Bronchus fibroblast of lung (primary cell): ENCODE measurements at places on chromosomes 1 and 21. TPM values are rescaled to one million over a fixed set of nuclear protein-coding genes. Genes with fewer than 3 reads are reported as not detected.

Gene NTRK1
- total RNA-seq, result not detected in 2 replicates

Gene KLHL17
- total RNA-seq, result 9.8 and 9.9 TPM in 2 replicates

Gene COL11A1
- 7.9 and 8.8 TPM in 2 replicates for total RNA-seq

Gene NR5A2
- not detected in 2 replicates for total RNA-seq

Gene LORICRIN
- not detected in 2 replicates for total RNA-seq

Gene CHODL
- 0.15 TPM in 1 of 2 replicates, not detected in the other for total RNA-seq

Gene TNFSF18
- 0.50 and 0.74 TPM in 2 replicates for total RNA-seq

Gene TSPEAR
- not detected in 2 replicates for total RNA-seq

Gene GUK1
- 258 and 320 TPM in 2 replicates for total RNA-seq

Gene BEST4
- total RNA-seq, result 0.67 TPM in 1 of 2 replicates, not detected in the other

Gene ALX3
- not detected in 2 replicates for total RNA-seq

Gene DNAJC6
- 0.45 and 0.50 TPM in 2 replicates for total RNA-seq

Gene OR2M3
- total RNA-seq, result not detected in 2 replicates

Gene EVA1C
- total RNA-seq, result 2.7 and 4.7 TPM in 2 replicates

Gene SLC44A5
- total RNA-seq, result under 0.01 TPM in 1 of 2 replicates, not detected in the other

Gene HES5
- total RNA-seq, result not detected in 2 replicates

Gene MIGA1
- 5.5 and 7.1 TPM in 2 replicates for total RNA-seq

Gene RGS1
- total RNA-seq, result not detected in 2 replicates

Gene CELA3A
- not detected in 2 replicates for total RNA-seq

Gene PTGS2
- 0.17 and 0.45 TPM in 2 replicates for total RNA-seq

Gene HSF2BP
- 0.34 and 0.45 TPM in 2 replicates for total RNA-seq
